ENCODE measurements at places on chromosomes 12 and 14.

- DNase-seq, result no peak
Observed at GRCh38 chr14:65173973-65174693, 71.8 kb upstream of the MAX start.

GRCh38 chr12:53862206-53862605 is 76.4 kb upstream of the HOXC13 start:
- DNase-seq, result no peak

- no peak for DNase-seq
Observed at GRCh38 chr14:105482486-105483110, 4.1 kb upstream of the CRIP1 start.

GRCh38 chr14:75453817-75454434 is 26.1 kb downstream of the JDP2 start:
- DNase-seq, result no peak

DNA sequence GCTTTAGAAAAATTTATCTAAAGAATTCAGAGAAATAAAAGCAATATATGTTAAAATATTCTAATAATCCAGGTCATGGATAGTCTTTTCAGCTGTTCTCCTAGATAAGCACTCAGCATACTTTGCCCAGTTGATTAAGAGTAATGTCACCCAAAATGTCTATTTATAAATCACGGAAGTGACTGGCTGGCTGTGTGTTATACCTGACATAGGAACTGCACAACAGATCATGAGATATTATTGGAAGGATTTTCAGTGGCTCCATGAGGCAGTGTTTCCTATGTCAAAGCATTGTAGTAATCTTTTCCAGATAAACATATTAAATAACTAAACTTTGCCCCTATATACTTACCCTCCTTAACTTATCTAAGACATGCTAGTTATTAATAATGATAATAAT is 128.8 kb downstream of the ITPR2 start:
- DNase-seq, result no peak

GRCh38 chr12:86748894-86749293 is 492.7 kb upstream of the MGAT4C start:
- no peak for DNase-seq

GRCh38 chr14:28656704-28657255 is 109.8 kb upstream of the FOXG1 start:
- DNase-seq, result no peak

- DNase-seq, result no peak
Observed at GRCh38 chr14:75459099-75459741, 31.4 kb downstream of the JDP2 start.

DNA sequence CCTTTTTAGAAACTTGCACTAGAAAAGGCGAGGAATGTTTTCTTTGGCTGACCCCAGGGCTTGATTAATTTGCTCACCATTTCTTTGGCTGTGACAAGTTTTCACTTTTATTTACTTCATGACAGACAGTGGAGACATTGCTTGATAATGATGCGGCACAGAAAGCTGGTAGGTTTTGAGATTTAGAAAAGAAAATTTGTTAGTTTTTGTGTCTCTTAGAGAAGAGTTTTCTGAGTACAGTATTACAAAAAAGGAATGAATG is 18.4 kb downstream of the SRGAP1 start:
- DNase-seq, result no peak

- DNase-seq, result no peak
Observed at GRCh38 chr12:124593851-124594401, 26.5 kb upstream of the NCOR2 start.

DNA sequence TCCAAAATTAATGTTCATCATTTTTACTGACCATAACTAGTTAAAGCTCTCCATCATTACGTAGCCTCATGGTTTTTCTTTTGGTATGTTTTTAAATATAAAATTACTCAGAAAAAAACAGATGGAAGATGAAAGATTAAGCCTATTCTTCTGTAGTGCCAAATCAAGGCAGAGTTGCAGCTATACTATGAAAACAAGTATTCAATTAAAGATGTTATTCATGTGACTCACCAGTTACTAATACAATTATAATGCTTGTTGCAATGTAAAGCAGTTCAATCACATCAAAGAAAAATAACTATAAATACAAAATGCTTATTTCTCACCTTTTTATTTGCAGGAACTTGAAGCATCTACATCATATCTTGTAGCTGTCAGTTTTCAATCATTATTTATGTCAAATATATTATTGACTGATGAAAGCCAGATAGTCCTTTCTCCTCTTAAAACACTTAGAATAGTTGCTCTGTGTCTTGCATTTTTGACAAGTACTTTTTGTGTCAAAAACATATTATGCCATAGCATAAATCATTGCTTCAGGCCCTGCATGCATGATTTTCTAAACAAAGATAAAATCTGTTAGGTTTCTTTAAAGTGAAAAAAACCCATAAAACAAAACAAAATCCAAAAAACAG is 36.0 kb upstream of the TRHDE start:
- no peak for DNase-seq

DNA sequence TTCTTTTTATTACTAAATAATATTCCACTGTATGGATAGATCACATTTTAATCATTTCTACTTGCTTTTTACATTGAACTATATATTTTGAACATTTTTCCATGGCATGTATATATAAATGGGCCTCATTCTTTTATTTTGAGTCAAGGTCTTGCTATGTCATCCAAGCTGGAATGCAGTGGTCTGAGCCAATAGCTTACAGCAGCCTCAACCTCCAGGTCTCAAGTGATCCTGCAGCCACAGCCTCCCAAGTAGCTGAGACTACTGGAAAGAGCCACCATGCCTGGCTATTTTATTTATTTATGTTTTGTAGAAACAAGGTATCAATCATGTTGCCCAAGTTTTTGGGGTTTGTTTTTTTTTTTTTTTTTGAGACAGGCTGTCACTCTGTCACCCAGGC is 7.6 kb downstream of the FCF1 start:
- no peak for DNase-seq

GRCh38 chr12:94427501-94428381 is 31.9 kb downstream of the CEP83 start:
- DNase-seq, result no peak

DNA sequence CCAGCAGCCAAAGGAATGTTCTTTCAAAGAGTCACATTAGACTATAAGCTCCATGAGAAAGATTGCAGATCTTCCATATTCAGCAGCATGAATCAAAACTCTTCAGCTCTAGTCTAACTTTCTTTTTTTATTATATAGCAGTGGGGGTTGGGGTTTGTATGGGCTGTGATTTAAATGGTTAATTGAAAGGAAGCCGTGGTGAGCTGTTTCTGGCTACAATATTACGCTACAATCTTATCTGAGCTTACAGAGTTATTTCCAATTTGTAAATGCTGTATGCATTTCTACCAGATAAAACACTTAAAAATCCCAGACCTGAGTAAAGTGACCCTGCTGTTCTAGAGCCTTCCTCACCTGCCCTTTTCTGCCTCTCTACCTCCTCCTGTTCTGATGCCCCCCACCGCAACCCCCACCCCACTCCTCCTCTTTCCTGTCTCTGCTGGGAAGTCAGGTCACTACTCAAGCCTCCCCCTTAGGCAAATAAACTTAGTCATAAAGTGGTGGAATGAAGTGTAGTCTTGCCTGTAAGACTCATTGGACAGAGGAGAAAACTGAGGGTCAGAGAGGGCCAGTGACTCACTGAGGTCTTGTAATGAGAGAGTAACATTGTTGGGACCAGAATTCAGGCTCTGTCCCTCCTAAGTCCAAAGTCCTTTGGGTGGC is 1089.5 kb downstream of the BCL11B start:
- no peak for DNase-seq

- no peak for DNase-seq
Observed at GRCh38 chr14:99891900-99892299, 98.7 kb downstream of the EML1 start.

GRCh38 chr12:96247563-96247962 is 53.4 kb downstream of the ELK3 start:
- no peak for DNase-seq

GRCh38 chr12:110741341-110742095 is 1.2 kb downstream of the PPP1CC start:
- peak; percentile 20 for DNase-seq

- DNase-seq, result no peak
Observed at GRCh38 chr14:94691660-94692034, 78.3 kb downstream of the GSC start.

- DNase-seq, result no peak
Observed at GRCh38 chr14:58738876-58739275, 101.1 kb downstream of the DACT1 start.

GRCh38 chr12:10142976-10143589 is 13.1 kb upstream of the CLEC7A start:
- DNase-seq, result no peak

DNA sequence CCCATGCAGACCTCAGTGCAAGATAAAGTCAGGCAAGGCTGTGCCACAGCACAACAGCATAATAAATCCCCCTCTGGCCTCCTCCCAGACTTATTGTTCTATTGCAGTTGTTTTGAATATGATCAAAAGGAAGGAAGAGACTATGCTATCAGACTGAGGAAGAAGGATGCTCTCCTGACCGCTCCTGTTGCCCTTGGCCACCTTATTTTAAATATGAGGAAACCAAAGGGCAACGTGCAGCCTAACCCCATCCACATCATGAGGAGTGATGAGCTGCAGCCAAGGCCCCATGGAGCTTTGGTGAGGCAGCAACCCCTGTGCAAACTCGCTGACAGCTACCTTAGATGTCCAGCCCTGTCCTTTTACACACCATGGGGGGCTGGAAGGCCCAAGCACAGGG is 291.7 kb downstream of the ZFP36L1 start:
- no peak for DNase-seq
